ENCODE measurements at places on chromosomes 2 and 18.

- DNase-seq = no peak
Observed at GRCh38 chr2:153455403-153455802, 23.2 kb downstream of the RPRM start.

DNA sequence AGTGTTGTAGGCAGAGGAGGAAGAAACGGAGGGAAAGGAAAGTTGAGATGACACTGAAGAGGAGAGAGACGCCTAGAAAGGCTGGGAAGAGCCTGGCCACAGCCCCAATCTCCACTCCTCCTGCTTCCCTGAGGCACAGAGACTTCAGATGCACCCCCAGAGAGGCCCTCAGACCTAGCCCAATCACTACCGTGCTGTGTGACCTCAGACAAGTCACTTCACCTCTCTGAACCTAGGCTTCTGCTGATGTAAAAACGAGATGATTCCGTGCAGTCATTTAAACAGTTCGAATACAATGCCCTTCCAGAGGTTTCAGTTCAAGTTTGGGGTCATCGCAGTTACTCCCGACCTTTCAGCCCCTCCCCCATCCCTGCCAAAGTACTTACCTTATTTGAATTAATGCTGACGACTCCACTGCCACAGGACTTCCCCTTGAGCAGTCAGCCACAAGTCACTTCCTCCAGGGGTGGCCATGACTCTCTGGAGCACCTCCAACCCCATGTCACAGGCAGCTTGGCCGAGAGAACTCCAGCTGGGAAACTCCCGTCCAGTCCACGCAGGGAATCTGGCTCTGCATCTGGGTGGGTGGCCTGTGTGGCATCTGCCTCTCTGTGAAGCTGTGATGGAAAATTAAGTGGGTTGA is 105.2 kb upstream of the ID2 start:
- DNase-seq = no peak

- DNase-seq = peak; percentile 82
Observed at GRCh38 chr2:37635504-37636380, 35.7 kb downstream of the CDC42EP3 start.

DNA sequence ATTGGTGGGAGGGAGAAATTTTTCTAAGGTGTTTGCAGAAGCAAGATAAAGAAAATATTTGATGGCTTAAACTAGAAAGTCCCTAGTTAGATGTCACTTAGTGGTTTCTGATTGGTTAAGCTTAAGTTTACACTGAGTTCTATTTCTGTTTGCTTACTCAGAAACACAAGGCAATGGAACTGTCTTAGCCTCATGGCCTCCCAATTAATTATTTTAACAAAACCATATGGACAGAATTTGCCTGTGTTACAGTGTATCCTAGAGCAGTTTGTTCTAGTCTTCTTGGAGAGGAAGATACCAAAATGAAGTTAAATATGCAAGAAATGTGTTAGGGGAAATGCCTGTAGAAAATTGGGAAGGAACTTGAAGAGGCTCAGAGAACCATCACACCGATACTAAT is 4.6 kb upstream of the IMPACT start:
- peak; percentile 9 for DNase-seq

DNA sequence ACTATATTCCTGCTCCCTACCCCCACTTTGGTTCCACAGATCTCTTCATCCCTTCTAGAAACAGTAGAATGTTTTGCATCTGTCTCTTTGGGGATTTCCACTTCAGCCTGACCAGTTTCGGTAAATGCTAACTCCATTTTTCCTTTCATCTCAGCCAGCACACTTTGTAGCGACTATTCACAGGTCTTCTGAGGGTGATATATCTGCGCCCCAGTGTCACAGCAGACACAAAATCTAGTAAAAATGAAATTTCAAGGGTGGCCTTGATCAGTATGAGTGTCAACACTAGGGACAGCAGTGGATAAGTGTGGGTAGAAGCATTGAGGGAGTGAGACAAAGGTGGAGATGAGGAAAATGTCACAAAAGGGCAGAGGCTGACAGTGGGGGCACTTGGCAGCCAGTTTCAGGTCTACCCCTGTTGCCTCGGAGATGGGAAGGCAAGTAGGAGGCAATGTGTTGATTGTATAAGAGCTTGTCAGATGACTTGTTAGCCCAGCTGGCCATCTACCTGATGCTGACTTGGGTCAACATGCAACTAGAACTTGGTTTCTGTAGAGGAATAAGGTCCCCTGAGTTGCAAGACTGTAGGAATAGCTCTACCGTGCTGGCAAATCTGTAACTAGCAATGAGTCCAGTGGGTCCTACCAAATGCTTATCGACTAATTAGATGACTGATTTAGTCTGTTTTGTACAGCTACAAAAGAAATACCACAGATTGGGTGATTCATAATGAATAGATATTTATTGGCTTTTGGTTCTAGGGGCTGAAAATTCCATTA is 60.7 kb downstream of the CXCR4 start:
- DNase-seq = no peak

Data from adipocyte (in vitro differentiated cells).